ENCODE measurements at places on chromosomes 16 and 17.

DNA sequence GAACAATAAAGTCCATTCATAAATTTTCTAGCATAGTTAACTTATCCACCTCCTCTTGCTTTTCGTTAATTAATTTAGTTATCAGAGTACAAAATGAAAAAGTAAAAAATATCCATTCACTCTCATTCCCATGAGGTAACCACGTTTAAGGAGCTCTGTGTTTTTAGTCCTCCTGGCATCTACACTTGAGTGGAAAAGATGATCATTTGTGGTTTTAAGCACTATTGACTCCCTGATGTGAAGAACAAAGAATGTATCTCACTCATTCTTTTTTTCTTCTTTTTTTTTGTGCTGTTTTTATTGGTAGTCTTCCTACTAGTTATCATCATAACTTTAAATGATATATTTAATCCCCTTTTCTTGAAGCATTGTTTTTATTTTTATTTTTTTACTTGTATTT is 26.1 kb downstream of the QPRT start:
- DNase-seq, result no peak

DNA sequence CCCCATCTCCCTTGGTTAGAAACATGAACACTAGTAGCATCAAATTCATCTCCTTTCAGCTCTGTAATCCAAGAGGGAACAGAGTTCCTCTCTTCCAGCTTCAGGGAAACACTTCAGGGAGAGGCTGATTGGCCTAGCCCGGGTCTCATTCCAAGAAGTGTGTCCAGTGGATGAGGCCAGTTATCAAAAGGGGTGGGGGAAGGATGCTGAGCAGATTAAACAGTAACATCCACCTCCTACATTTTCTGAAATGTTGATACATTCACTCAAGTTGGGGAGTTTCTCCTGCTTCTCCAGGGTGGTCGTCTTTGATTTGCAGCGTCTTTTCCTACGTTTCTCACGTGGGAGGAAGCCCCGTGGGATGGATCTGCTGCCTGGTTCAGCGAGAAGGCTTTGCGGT is 62.9 kb upstream of the WSB1 start:
- no peak for DNase-seq

DNA sequence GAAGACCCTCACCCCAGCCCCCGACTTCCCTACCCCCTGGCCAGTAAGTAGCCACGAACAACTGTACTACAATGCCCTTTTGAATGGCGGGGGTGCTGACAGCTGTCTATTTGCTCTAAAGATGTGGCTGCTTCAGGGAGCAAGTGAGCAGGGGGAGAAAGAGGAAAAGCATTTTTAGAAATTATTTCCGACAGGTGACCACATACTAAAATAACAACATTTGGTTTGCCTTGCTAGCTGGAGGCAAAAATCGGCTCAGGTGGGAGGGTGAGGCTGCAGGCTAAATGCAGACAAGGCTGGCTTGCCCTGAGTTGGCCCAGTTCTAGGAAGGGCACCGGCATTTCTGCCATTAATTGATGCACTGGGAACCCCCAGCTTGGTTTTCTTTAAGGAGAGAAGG is 188.5 kb downstream of the XYLT1 start:
- no peak for DNase-seq

- DNase-seq, result no peak
These were observed 23.4 kb downstream of the LPCAT2 start for GRCh38 chr16:55532227-55532626.

GRCh38 chr17:48544349-48545021 is 424 bp downstream of the HOXB2 start:
- peak; percentile 81 for DNase-seq

DNA sequence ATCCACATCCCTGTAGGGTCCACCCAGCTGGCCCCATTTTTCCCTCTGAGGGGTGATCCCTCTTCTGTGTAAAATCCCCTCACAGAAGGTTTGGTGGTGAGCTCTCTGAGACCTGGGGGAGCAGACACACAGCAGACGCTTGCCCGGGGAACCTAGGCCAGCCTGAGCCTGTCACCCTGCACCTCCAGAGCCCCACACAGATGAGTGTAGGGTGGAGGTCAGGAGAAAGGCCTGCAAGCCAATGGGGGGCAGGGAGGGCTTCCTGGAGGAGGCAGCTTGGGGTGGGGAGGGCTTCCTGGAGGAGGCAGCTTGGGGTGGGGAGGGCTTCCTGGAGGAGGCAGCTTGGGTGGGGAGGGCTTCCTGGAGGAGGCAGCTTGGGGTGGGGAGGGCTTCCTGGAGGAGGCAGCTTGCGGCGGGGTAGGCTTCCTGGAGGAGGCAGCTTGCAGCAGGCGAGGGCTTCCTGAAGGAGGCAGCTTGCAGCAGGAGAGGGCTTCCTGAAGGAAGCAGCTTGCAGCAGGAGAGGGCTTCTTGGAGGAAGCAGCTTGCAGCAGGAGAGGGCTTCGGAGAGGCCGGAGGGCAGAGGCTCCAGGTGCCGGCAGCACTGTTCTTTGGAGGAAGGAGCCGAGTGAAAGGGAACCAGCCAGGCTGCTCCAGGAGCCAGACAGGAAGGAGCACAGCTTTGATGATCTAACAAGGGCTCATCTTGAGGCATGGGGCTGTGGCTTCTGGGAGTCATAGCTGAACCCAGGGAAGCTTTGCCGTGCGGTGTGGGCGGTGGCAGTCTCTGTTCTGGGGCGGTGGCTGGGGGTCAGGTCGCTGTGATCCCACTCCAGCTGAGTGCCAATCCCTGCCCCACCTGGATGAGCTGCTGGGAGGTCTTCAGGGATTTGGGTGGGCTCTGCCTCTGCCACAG is 83.7 kb upstream of the ZNF469 start:
- DNase-seq, result peak; percentile 64

GRCh38 chr17:55454906-55455474 is 33.4 kb upstream of the MMD start:
- peak; percentile 98 for DNase-seq

- DNase-seq, result no peak
These were observed 81.5 kb upstream of the TNRC6C start for GRCh38 chr17:77877036-77877435.

GRCh38 chr17:9195411-9195810 is 174.1 kb downstream of the NTN1 start:
- no peak for DNase-seq

GRCh38 chr17:43992641-43993040 is 11.8 kb upstream of the NAGS start:
- no peak for DNase-seq

DNA sequence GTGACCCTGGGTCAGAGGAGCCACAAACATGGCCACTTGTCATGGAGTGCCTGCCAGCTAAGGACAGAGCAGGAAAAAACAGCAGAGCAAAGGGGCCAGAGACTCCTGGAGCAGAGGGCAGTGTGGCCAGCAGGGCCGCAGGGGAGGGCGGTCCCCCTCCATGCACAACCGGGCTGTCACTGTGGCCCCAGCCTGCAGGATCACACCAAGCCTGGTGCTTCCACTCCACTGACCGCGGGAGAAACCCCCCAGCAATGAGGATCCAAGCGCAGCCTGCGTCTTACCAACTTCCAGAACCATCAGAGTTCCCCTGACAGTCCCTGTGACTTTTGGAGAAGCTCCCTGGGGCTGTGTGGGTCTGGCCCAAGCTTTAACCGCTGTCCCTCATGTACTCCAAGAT is 62.0 kb downstream of the PRMT7 start:
- no peak for DNase-seq

- no peak for DNase-seq
These were observed 114.0 kb downstream of the PRKCA start for GRCh38 chr17:66416207-66416940.

GRCh38 chr16:27453494-27453825 is 51.5 kb downstream of the IL21R start:
- no peak for DNase-seq

- DNase-seq, result no peak
These were observed 131.2 kb downstream of the HS3ST3B1 start for GRCh38 chr17:14432079-14432478.

- no peak for DNase-seq
These were observed 121.7 kb upstream of the SDK2 start for GRCh38 chr17:73765824-73766563.

- no peak for DNase-seq
These were observed 237.7 kb downstream of the CDH13 start for GRCh38 chr16:82864332-82865040.

DNA sequence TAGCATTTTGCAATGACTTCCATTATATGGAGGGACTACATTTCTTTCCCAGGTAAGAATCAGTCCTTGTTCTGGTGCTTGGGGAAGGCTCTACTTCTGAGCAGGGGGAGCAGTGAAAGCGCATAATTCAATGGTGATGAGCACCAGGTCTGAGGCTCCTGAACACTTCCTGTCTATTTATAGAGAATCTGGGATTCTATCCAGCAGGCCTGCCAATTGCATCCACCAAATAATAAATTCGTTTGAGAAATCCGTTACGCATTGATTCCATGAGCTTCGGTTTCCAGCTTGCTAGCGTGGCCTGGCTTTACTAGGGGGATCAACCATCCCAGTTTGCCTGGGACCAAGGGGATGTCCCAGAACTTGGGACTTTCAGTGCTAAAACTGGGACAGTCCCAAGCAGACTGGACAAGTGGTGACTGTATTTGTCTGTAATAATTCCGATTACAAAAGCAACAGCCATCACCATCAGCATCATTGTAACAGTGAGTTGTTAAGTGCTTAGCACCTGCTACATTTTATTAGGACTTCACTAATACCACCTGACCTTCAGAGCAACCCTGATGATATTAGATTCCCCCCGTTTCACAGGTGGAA is 349.9 kb downstream of the MAF start:
- no peak for DNase-seq

GRCh38 chr16:6642271-6642670 is 690.4 kb upstream of the RBFOX1 start:
- no peak for DNase-seq

GRCh38 chr17:40358323-40359038 is 6.1 kb downstream of the GJD3 start:
- DNase-seq, result peak; percentile 76

DNA sequence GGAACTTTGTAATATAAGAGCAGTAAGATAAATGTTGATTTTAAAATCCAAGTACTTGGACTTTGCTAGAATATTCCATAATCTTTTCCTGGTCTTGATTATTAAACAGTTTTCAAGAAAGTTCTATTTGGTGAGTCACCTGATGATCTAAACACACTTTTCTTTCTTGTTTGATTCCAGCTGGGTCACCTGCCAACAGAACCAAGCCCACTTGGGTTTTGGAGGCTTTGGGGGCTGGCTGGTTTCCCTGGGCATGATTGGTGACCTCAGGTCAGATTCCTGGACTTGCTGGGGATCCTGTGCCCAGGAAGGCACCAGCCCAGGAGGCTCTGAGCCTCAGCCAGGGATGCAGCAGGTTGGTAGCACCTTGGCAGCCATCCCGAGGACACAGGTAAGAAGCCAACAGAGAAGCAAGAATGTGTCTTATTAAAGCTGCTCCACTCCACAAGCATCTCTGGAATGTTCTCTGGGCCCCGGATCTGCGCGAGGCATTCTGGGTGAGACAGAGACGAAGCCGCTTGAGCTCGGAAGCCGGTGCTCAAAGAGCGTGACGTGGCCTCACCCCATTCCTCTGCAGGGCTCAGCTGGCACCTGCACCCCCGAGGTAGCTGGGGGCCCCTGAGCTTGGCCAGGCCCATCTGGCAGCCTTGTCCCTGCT is 3.1 kb upstream of the TEX19 start:
- no peak for DNase-seq
